Small intestine (tissue), 16 donors: ENCODE measurements at places on chromosomes 11 and 22.

DNA sequence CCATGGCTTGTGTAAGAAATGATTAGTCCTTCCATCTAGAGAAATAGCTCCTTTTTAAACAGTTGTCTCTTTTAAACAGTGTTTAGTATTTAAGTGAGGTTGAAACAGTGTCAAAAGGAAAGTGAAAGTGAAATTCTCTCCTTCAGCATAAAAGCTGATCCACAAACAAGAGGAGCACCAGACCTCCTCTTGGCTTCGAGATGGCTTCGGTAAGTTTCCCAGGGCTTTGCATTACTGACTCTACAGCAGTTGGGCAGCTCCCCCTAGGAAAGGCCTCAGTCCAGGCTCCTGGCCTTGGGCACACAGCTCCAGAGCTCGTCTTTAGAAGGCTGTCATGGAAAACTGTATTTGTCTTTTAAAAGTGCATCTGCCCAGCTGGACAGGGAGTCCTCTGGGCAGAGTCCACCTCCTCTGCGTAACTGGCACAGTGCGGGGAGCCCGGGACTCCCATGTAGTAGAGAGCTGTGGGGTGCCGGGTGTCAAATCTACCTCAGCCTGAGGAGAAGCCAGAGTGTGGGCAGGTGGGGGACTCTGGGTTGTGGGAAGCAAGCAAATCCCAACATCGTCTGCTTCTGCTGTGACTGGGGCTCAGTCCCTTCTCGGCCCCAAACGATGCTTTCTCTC is at the start of gene PLAAT4:
Gene PLAAT4 (plus strand): TSS at position 140 of the 624 bp plus-strand sequence. CDS start 61 bp downstream, at position 201.
- DNase-seq: peak; percentile 72

DNA sequence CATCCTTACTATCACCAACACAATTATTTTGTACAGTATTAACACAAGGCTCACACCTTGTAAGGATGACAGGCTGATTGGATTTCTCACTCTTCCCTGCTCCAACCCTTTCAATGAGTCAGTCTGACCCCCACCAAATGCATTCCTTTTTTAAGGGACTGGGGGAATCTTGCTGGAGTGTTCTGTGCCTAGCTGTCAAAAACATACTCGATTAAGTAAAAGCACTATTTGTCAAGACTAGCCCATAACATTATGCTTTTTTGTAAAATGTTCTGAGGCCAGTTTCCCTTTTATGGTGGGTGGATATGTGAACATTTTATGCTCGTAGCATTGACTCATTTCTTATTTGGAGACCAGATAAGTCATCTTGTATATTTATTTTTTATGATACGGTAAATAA is 87.2 kb downstream of the PDHX start:
- DNase-seq: no peak

DNA sequence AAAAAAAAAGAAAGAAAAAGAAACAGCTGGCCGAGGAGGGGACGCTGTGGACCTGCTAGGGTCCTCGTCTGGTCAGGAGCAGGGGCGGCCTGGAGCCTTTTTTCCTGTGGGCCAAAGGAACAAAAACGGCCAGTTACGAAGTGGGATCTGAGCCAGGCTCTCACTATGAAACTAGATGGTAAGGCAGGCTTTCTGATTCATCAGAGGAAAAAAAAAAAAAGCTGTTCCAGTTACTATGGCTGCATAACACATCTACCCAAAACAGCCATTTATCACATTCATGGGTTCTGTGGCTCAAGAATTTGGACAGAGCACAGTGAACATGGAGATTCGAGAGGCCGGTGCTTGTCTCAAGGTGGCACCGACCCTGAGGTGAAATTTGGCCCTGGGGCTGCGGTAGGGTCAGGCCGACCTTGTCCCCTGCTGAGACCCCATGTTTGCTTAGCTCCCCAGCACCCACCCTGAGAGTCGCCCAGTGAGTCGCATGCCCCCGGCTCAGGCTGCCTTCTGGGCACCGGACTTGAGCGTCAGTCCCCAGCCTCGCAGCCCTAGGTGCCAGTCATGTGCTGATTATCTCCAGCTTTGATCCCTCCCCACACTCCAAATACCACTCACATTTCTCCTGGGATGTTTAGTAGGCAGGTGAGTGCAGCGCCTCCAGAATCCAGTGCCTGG is 34.2 kb downstream of the MRGPRD start:
- peak; percentile 16 for DNase-seq

DNA sequence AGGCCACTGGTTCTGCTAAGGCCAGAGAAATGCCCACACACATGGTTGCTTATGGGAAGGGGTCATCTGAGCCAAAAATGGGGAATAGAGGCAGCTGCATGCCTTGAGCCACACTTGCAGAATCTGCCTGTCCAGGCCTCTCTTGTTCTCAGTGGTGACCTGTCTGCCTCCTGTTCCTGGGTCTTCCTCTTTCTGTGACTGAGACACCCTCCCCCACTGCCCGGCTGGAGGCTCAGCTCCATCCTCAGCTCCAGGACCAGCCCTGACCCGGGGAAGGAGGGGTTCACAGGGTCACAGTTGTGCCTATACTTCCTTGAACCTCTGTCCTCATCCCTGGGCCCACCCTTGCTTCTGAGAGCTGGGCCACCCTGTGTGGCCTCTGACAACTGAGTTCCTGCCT is 52.3 kb downstream of the CSF2RB start:
- no peak for DNase-seq

DNA sequence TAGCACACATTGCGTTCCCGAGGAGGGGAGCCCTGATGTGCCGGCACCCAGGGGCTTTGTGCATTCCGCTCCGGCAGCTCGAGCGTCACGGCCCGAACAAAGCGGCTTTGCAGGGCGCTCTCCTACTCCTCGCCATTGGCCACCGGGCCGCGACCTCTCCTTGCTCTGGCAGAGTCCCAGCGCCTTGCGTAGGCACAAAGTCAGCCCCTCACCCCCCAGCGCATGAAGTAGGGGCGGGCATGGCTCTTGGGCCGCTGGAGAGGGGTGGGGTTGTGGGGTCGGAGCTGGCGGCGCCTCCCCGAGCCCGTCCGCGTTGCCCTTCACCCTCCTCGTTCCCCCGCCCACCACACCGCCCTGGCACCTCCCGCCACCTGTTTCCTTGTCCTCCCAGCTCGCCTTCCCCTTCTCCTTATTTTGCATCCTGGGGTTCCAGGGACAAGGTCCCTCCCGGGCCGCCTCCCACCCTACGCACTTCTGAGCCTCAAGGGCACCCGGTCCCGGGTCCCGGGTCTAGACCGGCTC is 753 bp upstream of the PPARA start:
- DNase-seq: peak; percentile 84

- DNase-seq: peak; percentile 77
Measured at GRCh38 chr11:61971248-61972111, 4.0 kb upstream of the FTH1 start.

DNA sequence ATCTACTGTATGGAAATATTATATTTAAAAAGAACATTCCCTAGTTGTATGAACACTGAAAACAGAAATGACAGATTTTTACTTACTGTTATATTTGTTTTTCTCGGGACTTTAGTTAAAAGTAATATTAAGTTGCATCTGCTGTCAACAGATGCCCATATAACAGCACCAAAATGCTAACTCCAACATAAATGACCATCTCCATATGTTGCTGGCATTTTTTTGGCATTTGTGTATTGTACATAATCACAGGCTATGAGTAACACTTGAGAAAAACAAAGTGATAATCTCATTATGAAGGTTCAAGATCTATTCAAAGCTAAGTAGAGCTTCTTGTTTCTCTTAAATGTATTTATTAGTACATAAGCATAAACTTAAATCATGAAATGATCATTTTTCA is 172.0 kb downstream of the CNTN5 start:
- no peak for DNase-seq

- DNase-seq: peak; percentile 41
Measured at GRCh38 chr11:3086671-3087150, 29.5 kb upstream of the CARS1 start.

- no peak for DNase-seq
Measured at GRCh38 chr11:11499300-11499699, 122.5 kb downstream of the GALNT18 start.

DNA sequence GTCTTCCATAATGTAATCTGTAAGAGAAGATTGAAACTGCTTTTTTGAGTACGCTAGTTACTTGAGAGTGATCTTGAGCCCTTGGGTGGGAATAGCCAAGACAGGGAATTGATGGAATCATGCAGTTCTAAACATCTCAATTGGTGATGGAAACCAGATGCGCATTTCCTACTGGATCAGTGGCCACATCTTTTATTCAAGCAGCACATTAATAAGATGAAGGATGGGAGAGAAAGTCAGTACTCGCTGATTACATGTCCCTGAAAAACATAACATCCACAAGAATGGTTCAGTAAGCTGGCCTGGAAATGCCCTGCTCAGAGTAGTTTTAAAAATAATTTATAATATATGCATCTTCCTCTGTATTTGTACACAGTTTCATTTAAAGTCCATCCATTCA is 833.8 kb downstream of the JRKL start:
- DNase-seq: no peak

DNA sequence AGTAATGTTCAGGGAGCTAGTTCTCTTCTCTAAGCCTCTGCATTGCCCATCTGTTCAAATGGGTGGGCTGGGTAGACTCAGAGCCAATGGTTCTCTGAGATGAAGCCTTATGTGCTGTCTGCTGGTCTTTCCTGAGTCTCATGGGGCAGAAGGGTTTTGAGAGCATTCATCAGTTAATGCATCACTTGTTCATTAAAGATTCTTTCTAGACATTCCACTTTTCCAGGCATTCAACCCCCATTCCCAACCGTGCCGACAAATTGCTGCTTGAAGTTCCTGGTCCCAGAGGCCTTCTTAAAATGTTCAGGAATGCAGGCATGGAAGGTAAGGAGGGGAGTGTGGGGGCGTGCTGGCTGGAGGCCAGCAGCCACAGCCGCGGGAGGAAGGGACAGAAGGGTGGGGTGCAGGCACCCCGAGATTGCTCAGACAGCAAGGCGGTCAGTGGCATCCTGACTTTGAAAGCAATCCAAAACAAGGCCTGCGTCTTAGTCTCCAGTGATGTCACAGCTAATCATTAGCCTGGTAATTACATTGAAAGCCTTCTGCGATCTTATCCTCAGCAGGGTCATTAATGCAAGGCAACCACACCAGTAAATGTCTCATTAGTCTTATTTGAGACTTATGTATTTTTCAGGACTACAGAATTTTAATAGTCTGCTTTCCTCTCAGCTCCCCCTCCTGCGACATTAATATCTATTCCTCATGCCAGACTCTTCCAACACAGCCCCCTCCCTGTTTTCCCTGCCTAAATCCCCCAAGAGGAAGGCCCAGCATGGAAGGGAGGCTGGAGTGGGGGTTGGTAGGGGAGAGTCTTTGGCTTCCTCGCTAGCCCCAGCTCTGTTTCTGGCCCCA is 328.8 kb downstream of the MIAT start:
- peak; percentile 7 for DNase-seq

- no peak for DNase-seq
Measured at GRCh38 chr11:10911907-10912306, 54.1 kb upstream of the ZBED5 start.

- DNase-seq: no peak
Measured at GRCh38 chr22:26610072-26610958, 7.5 kb downstream of the CRYBB1 start.

GRCh38 chr11:33920838-33921613 is 29.1 kb upstream of the LMO2 start:
- DNase-seq: no peak

GRCh38 chr11:12216671-12217374 is 106.4 kb downstream of the MICAL2 start:
- no peak for DNase-seq

GRCh38 chr11:16779436-16779835 is 41.0 kb downstream of the C11orf58 start:
- DNase-seq: peak; percentile 69
